Left cardiac atrium (tissue), 4 donors: ENCODE measurements at places on chromosomes 1 and 21.

DNA sequence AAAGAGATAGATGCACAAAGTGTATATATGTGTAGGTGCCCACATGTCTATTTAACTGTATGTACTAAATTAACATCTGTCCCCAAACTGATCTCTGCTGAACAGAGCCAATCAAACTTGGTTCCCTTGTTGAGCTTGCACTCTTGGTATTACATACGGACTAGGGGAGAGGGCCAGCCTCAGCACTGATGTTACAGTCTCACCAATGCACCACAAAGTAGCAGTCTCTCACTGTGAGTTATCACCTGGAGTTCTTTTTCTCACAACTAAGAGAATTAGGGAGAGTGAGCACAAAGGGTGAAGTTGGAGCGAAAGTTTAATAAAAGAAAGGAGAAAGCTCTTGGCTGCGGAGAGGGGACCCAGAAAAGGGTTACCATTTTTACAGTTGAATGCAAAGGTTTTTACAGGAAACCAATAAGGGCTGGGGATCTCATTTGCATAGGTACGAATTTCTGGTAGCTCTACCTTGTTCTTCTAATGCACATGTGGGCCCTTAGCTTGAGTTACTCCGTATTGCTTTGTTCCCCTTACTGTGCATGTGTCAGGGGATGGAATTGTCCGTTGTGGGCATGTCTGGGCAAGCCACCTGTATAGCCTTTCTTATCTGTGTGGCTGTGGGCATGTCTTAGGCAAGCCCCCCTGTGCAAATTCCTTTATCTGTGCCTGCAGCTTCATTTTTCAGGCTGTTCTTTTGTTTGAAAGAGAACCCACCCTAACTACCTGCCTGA, 13.3 kb upstream of the CHI3L2 start:
- no peak for DNase-seq

DNA sequence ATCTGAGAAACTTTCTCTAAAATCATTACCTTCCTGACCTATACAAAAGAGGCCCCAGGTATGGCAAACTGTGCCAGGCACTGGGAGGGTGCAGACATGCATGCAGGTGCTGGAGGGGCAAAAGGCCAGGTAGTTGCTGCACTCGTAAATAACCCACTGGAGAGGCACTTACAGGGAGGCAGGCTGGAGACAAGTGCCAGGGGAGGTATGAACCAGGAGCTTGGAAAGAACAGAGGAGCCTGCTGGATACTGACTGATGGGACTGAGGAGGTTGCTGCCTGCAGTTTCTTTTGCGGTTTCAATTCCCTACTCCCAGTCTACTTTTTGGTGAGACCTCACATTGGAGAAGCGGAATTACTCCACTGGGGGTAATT, 113.9 kb downstream of the DSCAM start:
- no peak for DNase-seq

DNA sequence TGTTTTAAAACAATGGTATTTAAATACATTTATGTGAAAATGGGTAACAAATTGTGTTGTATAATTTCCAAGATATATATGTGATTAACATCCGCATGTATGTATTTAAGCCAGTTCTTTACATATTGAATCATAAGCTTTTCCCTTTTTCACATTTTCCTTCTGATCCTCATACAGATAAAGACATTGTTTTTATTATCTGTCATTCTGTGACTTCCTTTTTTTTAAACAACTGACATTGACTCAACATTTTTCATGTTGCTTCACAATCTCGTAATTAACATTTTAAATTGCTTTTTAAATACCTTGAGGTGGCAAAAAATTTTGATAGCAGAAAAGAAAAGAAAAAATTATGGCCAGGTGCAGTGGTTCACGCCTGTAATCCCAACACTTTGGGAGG, 1.4 kb downstream of the STXBP3 start:
- DNase-seq, result no peak

DNA sequence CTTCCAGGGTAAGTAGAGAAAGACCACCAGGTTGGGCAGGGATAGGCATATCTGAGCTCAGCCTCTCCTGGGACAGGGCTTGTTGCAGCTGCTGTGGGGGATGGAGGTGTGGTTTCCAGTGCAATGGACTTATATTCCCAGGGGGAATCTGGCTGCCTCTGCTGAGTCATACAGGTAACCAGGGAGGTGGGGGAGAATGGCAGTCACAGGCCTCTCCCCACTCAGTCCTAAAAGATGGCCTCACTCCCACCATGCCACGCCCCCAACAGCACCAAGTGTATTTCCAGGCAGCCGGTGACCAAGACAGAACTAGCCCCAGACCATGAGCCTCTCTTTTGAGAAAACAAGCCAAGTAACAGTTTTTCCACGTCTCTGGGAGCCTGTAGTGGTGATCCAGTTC, 1240.7 kb downstream of the BRINP3 start:
- DNase-seq, result no peak

DNA sequence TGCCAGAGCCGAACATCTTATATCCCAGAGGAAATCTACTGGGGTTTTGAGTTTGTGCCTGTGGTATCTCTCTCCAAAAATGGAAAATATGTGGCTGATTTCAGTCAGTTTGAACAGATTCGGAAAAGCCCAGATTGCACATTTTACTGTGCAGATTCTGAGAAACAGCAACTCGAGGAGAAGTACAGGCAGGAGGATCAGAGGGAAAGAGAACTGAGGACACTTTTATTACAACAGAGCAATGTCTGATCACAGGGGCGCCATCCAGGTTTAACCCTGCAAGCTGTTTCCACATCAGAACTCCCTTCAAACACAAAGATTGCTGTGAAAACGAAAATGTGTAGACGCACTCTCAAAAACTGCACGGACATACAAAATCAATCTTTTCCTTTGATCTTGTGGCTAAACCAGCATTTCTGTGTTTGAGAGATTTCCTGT, 43.4 kb downstream of the KCNJ15 start:
- no peak for DNase-seq

DNA sequence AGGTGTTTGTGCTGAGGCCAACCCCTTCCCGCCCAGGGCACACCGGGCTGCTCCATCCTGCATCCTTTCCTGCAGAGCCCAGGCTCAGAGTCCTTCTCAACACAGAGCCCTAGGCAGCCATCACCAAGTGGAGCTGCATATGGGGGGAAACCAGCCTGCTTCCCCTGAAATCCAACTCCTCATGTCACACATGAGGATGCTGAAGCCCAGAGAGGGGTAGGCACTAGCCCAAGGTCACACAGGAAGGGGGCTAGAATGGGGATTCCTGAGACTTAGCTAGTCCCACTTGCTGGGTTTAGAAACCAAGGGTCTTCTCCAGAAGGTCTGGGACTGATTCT, 5.5 kb upstream of the TNFRSF1B start:
- DNase-seq, result no peak

DNA sequence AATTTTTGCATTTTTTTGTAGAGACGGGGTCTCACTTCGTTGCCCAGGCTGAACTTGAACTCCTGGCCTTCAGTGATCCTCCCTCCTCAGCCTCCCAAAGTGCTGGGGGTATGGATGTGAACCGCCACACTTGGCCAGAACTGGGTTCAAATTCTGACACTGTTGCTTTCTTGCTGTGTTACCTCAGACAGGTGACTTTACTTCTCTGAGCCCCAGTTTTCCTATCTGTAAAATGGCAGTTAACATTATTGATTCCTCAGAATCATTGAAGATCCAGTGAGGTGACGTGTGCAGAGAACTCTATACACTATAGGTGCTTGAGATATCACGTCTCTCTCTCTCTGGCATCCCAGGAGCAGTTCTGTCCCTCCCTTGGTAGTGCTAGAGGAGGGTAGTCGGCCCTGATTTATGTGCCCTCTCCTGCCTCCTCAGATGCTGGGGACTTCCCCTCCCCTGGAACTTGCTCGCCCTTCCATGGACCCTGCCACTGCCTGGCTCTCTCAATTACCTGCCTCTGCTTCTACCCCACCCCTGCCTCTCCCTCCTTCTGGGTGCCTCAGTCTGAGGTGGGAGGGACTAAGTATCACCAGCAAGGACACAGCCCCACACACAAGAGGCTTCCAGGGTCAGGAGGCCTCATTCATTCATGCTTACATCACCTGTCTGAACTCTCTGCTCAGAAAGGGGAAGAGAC, 2.8 kb upstream of the HPCA start:
- DNase-seq, result no peak

DNA sequence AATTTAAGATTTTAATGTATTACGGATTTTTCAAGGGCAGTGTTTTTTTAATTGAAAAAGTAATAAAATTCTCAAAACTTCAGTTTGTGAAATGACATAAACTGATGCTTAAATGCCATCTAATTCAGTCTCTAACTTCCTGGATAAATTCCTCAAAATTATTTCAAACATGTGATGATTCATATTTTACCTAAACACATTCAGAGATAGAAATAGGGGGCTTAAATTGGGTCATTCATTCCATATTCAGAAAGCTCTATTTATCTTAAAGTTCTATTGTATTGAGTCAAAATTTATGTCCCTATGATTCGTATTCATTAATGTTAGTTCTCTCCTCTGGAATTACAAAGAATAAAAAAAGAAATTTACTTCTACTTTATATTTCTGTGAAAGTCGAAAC, 713.6 kb upstream of the CHRM3 start:
- DNase-seq, result no peak

DNA sequence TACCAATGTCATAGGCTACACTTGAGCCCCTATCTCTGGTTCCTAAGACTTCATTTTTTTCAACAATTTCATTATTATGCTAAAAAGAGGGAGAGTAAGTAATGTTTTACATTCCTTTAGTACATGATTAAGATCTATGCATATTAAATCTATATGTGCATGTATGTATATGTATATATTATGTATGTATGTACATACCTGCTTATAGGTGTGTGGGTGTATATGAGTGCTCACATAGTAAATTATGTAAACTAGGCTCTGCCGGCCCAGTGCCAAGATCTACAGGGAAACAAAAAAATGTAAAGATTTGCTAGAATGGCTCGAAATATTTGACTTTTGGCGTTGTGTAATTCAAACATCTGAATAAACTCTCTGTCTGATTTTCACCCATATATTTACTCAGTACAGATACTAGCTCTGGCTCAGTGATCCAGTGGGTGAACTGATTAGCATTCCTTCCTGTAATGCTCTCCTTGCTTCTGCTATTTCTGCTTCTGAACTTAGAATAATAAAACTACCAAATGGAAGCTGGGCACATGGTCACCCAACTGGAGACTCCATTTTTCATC, 113.1 kb upstream of the FGGY start:
- DNase-seq, result no peak
